ENCODE measurements at places on chromosomes 6 and 20.

GRCh38 chr6:6931071-6932025, 176.4 kb upstream of the RREB1 start:
- DNase-seq, result no peak

DNA sequence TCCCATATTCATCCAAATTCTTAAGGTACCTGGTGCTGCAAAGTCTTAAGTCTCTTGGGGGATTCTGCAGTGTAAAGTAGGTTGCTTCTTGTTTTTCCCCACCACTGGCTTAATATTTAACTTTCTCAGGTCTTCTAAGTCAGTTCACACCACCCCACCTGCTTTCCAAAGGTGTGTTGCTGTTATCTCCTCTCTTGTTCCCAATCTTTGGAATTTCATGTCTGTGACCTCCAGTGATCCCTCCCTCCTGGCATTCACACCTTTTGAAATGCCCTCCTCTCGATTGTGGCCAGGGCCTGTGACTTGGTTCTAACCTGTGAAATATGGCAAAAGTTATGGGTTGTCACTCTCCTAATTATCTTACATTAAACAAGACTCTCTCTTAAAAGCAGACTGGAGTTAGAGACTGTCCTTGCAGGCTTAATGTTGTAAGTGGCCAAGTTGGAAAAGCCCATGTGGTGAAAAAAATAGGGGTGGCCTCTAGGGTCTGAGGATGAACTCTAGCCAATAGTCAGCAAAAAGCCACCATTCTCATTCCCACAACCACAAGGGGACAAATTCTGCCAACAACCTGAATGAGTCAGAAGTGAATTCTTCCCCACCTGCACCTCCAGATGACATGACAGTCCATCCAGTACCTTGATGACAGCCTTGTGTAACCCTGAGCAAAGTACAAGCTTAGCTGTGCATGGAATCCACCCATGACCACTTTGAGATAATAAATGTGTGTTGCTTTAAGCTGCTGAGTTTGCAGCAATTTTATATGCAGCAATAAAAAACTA, 45.1 kb downstream of the ADGRF1 start:
- DNase-seq, result no peak

DNA sequence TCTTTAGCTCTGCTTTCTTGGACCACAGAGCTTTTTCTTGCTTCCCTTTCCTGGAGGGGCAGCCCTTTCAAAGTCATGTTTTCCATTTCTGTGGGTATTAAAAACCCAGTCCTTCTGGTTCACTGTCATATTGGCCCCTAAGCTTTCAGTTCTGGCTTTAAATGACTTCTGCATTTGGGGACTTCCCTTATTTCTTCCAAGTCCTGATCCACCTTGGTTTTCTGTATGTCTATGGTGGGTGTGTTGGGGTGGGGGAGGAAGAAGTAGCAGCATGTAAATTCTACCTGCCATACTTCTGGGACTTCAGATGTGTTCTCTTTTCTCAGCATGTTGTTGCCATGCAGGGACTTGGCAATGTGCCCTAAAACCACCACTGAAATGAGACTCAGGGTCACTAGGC, 77.1 kb upstream of the EMILIN3 start:
- no peak for DNase-seq

DNA sequence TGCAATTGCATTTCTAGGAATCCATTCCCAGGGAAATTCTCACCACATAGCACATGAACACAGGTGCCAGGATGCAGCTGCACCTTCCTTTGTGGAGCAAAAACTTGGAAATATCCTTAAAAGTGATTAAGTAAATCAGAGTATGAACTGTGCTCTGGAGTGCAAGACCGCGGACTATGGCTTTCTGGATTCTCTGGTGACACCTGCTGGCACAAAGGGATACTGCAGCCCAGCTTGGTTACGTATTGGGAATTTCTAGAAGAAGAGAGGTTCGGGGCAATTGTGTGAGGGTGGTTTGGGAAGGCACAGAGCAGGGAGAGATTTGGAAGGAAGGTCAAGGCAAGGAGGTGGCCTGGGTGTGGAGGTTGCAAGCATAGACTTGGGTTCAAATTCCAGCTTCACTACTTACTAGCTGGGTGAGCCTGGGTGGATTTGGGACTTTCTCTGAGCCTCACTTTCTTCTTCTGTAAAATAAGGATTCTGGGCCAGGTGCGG, 15.9 kb upstream of the PEDS1 start:
- DNase-seq, result no peak

DNA sequence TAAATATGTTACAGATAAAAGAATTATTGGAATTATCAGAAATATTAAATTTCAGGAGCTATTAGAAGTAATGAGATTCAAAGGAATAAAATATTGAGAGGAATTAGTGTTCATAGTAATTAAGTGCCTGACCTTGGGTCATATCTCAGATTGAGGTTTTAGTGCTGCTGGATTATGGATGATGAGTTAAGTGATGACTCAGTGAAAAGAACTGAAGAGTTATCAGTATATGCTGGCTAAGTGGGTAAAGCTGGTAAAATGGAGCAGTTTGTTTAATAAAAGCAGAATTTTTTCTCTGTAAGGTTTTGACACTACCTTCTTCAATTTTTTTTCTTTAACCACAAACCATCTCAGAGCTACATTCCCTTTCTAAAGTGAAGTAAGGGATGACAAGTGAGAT, 206.7 kb downstream of the MANEA start:
- DNase-seq, result no peak

GRCh38 chr6:130229645-130230044, 6.9 kb upstream of the SAMD3 start:
- DNase-seq, result no peak

GRCh38 chr6:4308364-4308763, 173.0 kb upstream of the ECI2 start:
- DNase-seq, result no peak

GRCh38 chr6:64250126-64250525, 614.5 kb downstream of the PHF3 start:
- no peak for DNase-seq

DNA sequence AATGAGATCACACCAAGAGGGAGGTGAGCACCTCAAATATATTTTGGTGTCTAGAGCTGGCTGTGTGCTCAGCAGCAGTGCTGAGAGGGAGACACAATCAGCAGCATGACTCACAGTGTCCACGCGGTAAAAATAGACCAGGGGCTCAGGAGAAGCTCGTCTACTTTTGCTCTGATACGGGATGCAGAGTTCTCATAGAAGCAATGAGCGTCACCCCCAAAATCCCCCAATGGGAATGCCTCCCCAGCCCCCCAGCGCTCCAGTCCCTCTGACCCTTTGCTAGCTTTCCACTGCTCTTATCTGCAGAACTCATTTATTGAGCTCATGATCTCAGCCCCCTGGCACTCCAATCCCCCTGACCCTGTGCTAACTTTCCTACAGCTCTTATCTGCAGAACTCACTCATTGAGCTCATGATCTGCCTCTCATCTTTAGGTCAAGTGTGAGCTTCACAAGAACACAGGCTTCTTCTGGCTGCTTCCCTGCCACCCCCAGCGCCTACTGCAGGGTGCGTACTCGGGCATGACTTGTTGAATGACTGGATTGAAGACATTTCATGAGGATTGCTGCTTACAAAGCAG, 34.0 kb downstream of the SYNDIG1 start:
- DNase-seq, result no peak

GRCh38 chr20:63234693-63235398, 859 bp upstream of the BIRC7 start:
- DNase-seq, result no peak

DNA sequence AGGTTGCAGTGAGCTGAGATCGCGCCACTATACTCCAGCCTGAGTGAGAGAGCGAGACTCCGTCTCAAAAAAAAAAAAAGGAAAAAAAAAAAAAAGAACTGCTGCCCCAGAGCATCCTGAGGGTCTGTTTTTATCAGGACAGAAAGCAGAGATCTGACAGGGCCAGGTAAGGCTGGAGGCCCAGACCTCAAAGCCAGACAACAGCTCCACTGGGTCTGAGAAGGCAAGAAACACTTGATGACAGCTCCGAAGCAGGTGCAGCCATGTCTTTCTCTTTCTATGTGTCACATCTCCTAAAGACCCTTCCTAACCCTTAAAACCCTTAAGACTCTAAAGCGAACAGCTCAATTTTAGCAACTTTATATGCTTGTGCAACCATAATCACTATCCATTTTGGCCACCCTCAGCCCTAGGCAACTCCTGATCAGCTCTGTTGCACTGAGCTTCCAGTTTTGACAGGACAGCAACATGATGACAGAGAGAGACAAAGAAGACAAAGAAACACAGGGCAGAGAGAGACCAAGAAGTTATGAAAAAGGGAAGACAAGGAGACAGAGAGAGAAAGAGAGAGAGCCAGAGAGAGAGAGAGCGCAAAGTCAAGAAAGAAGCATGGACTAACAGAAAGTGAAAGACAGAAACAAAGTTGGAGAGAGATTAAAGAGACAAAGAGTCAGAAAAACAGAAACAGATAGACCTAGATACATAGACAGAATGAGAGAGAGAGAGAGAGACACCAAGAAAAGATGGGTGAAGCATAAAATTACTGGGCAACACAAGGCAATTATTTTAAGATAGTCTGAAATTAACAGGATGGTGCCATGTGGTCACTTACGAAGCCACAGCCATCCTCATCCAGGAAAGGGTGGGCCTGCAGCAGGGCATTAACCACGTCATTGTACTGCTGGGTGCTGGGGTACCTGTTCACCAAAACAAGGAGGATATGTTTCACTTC, 39.2 kb downstream of the SAMD3 start:
- no peak for DNase-seq

- DNase-seq, result no peak
Observed at GRCh38 chr20:3696200-3696599, 14.4 kb upstream of the ADAM33 start.

DNA sequence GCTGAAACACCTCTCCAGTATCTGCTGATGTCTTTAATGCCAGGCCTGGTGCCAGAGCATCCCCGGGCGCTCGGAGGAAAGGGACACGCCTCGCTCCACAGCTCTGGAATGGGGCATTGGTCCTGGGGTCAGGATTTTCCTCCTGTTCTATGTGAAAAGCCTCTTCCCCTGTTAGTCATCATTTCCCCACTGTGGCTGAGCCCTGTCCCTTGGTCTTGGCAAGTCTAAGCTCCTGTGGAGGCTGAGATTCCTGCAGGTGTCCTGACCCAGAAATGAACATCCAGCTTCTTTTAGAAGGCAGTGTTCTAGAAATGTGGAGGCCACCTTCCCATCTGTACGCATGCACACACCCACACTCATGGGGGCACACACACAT, 19.4 kb downstream of the SYNDIG1 start:
- no peak for DNase-seq

- no peak for DNase-seq
Observed at GRCh38 chr6:119856136-119856535, 506.6 kb upstream of the MAN1A1 start.

GRCh38 chr6:7129784-7130569, 22.2 kb downstream of the RREB1 start:
- no peak for DNase-seq

- DNase-seq, result no peak
Observed at GRCh38 chr6:24323632-24324337, 34.1 kb downstream of the DCDC2 start.

DNA sequence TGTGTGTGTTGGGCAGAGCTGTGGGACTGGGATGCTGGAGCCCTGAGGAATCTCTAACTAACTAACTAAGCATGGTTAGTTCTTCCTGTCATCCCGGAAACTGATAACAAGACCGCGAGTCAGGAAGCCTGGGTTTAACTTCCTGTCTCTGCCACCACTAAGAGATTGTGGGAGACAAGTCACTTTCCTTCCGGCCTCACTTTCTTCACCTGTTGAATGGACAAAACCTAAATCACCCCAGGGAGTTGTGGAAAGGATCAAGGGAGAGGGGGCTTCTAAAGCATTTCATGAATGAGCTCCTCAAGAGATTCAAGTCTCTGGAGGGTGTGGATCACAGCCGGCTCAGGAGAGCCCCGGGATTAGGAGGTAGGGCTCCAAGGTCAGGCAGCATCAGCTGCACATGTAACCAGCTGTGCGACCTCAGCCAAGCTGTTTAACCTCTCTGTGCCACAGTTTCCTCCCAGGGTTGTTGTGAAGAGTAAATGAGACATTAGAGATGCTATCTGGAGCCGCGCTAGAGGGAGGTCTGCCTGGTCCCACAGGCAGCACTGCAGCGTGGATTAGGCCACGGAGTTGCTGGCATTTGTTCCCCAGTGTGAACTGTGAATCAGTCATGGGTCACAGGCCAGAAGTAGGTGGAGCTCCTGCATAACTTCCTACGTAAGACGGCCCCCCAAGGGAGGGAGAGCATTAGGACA, 105.1 kb downstream of the TOX2 start:
- no peak for DNase-seq

GRCh38 chr6:24060982-24061754, 64.8 kb upstream of the NRSN1 start:
- no peak for DNase-seq

GRCh38 chr20:20024942-20025341, 7.8 kb downstream of the NAA20 start:
- no peak for DNase-seq

- no peak for DNase-seq
Observed at GRCh38 chr6:110327391-110327790, 30.8 kb downstream of the METTL24 start.

- no peak for DNase-seq
Observed at GRCh38 chr6:170279977-170280688, 10.7 kb downstream of the DLL1 start.

GRCh38 chr20:45036044-45036755, 64.7 kb downstream of the KCNS1 start:
- no peak for DNase-seq

DNA sequence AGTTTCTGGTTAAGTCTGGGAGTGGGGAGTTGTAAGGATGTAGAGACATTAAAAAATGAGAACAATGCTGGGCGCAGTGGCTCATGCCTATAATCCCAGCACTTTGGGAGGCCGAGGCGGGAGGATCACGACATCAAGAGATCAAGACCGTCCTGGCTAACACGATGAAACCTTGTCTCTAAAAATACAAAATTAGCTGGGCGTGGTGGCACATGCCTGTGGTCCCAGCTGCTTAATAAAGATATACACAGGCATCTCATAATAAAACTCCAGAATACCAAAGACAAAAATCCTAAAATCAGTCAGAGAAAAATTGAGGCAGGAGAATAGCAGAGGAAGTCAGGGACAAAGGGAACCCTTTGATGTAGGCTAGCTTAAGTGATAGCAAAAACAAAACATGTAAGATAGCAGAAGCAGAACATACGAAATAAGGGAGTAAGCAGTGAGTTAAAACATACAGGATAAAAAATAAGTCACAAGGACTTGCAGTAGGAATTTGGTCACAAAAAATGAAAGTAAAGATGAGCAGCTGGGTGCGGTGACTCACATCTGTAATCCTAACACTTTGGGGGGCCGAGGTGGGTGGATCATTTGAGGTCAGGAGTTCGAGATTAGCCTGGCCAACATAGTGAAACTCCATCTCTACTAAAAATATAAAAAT, 23.6 kb downstream of the DDX43 start:
- DNase-seq, result no peak
